ENCODE measurements at places on chromosomes 5 and 9. TPM values are rescaled to one million over a fixed set of nuclear protein-coding genes. Genes with fewer than 3 reads are reported as not detected.

- no peak for DNase-seq
Measured at GRCh38 chr5:61534481-61535267, 202.6 kb downstream of the ZSWIM6 start.

The ADAMTS16 gene
- not detected for total RNA-seq

- DNase-seq, result no peak
Measured at GRCh38 chr9:100112677-100113336, 13.8 kb downstream of the INVS start.

The CA9 gene
- 1.2 TPM for total RNA-seq

The LRRTM2 gene
- 0.17 TPM for total RNA-seq

Measured in right cardiac atrium (tissue), 5 donors.